GM23338 (cell line): ENCODE measurements at places on chromosomes 16 and 17. TPM values are rescaled to one million over a fixed set of nuclear protein-coding genes. Genes with fewer than 3 reads are reported as not detected.

CRYM gene
- total RNA-seq: 15.5 and 18.0 TPM in 2 replicates

FZD2 gene
- total RNA-seq: 7.6 and 14.8 TPM in 2 replicates

NT5M gene
- 10.6 and 14.7 TPM in 2 replicates for total RNA-seq

ITGAD gene
- not detected in 2 replicates for total RNA-seq

MOSMO gene
- total RNA-seq: 16.4 and 19.2 TPM in 2 replicates

RPRML gene
- 8.4 and 16.4 TPM in 2 replicates for total RNA-seq

ZNF267 gene
- total RNA-seq: 31.7 and 36.5 TPM in 2 replicates

CRYBA1 gene
- total RNA-seq: not detected in 2 replicates

- H3K27ac ChIP-seq: no peak overlapping the region
- H3K4me1 ChIP-seq: no peaks in the 10 kb centered on the region
- H3K36me3 ChIP-seq: no peaks in the 10 kb centered on the region
- DNase-seq: peak; percentile 66
- no peak overlapping the region for H3K4me3 ChIP-seq
Observed at GRCh38 chr17:37650419-37651003, 7.3 kb upstream of the DDX52 start.

DNA sequence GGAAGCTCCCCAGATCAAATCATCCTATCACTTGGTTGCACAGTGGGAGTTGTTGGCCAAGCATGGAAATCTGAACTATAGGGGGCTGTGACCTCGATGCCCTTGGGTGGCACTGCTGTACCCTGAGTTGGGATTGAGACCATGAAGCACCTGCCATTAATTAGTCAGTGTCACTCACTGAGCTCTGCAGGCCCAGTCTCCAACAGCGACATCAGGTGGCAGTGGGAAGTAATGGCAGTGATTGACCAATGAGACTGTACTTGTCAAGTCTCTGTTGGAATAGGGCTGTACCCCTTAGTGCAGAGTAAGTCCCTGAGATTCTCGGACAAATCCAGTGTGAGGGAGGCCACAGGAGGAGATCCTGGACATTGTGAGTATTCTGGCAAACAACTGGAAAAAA is 118.0 kb upstream of the RPL38 start:
- no peak overlapping the region for H3K4me3 ChIP-seq
- no peak overlapping the region for H3K27ac ChIP-seq
- no peaks in the 10 kb centered on the region for H3K27me3 ChIP-seq
- H3K4me1 ChIP-seq: no peaks in the 10 kb centered on the region

GRCh38 chr16:11349599-11350276 is 4.5 kb downstream of the RMI2 start:
- peaks cover 53% of the 10 kb centered on the region for H3K4me1 ChIP-seq
- DNase-seq: no peak
- no peak overlapping the region for H3K4me3 ChIP-seq
- peak overlapping the region; percentile 55; the same call in 1 of the 2 replicates for H3K27ac ChIP-seq

- peaks cover 36% of the 10 kb centered on the region for H3K27me3 ChIP-seq
- peaks cover 14% of the 10 kb centered on the region for H3K4me1 ChIP-seq
- H3K4me3 ChIP-seq: peak overlapping the region; percentile 88
- peak; percentile 77 for DNase-seq
- no peak overlapping the region for H3K27ac ChIP-seq
Observed at GRCh38 chr16:57091200-57091974, 996 bp upstream of the CPNE2 start.

DNA sequence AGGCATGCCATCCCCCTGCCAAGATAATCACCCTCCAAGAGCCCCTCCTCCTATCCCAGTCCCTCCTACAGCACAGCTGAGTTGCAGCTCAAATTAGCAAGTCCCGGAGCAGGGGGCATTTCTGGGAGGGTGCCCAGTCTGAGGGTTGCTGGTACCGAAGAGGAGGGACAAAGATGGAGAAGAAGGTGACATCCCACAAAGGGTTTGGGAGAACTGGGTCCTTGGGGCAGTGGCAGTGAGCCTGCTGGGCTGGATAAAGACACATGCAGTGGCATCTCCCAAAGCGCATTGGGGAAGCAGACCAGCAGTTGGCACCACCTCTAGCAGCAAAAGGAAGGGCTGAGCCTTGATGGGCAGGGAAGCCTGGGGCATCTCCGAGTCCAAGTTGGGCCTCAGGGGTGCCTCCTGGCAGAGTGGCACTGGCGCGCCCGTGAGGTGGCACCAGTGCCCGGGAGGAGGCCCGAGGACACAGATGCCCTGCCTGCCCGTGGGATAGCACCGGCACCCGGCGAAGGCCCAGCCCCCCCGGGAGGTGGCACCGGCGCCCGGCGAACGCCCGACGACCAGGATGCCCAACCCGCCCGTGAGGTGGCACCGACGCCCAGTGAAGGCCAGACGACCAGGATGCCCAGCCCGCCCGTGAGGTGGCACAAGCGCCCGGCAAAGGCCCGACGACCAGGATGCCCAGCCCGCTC is 622 bp downstream of the TOM1L2 start:
- H3K36me3 ChIP-seq: no peaks in the 10 kb centered on the region
- peaks cover 4% of the 10 kb centered on the region; the same call in 1 of the 2 replicates for H3K4me1 ChIP-seq
- peak overlapping the region; percentile 51 for H3K4me3 ChIP-seq
- no peak overlapping the region for H3K27ac ChIP-seq
- H3K27me3 ChIP-seq: no peaks in the 10 kb centered on the region

- no peaks in the 10 kb centered on the region; the same call in 1 of the 2 replicates for H3K36me3 ChIP-seq
- H3K4me1 ChIP-seq: no peaks in the 10 kb centered on the region; the same call in 1 of the 2 replicates
- no peak overlapping the region for H3K27ac ChIP-seq
- H3K4me3 ChIP-seq: no peak overlapping the region
- H3K27me3 ChIP-seq: no peaks in the 10 kb centered on the region
Observed at GRCh38 chr16:27722207-27722606, 172.3 kb downstream of the KATNIP start.

DNA sequence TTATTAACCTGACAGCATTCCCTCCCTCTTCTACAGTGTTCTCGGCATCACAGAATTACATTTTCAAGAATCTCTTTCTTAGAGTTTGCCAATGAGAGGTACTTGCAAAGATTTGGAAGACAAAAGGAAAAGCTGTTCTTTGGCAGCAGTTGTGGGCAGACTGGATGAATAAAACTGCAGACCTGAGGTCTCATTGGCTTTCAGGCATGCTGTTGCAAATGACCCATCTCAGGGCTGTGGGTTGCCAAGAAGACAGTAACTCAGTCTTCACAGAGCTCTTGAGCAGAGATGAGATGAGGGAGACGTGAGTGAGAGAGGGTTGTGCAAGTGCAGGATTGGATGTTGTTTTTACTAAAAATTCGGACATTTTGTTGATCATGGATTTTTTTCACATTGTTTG is 11.3 kb upstream of the USP31 start:
- no peak overlapping the region for H3K4me3 ChIP-seq
- H3K4me1 ChIP-seq: 0 out of 2 replicates have a peak, but pooled peaks cover 4% of the 10 kb centered on the region
- peak; percentile 39 for DNase-seq
- H3K27me3 ChIP-seq: no peaks in the 10 kb centered on the region
- H3K27ac ChIP-seq: no peak overlapping the region
- peaks cover 5% of the 10 kb centered on the region; the same call in 1 of the 2 replicates for H3K36me3 ChIP-seq

GRCh38 chr16:5490499-5490898 is 392.9 kb upstream of the EEF2KMT start:
- no peak overlapping the region for H3K27ac ChIP-seq
- peak; percentile 85 for DNase-seq
- H3K27me3 ChIP-seq: no peaks in the 10 kb centered on the region
- no peaks in the 10 kb centered on the region for H3K36me3 ChIP-seq
- H3K4me3 ChIP-seq: no peak overlapping the region

- H3K27ac ChIP-seq: no peak overlapping the region
- peaks cover 12% of the 10 kb centered on the region; the same call in 1 of the 2 replicates for H3K4me1 ChIP-seq
- peak; percentile 60 for DNase-seq
- no peaks in the 10 kb centered on the region for H3K36me3 ChIP-seq
- peak overlapping the region; percentile 70 for H3K4me3 ChIP-seq
Observed at GRCh38 chr17:1561420-1562175, 994 bp downstream of the PITPNA start.

DNA sequence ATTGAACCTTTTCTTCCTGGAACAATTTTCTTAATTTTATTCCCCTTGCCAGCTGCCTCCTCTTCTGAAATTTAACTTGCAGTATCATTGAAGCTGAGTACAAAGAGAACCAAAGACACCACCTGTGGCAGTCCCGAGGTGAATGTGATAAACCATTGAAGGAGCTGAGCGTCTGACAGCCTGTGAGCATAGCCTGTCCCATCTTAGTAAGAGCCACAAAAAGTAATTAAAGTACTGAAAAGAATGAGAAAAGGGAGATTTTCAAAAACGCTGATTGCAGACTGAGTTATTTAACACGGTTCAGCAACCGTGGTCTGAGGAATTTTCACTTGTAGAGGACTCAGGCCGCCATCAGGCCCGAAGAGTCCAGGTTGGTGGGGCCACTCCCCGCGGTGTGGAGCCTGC is 27.2 kb upstream of the ST6GALNAC1 start:
- no peaks in the 10 kb centered on the region for H3K36me3 ChIP-seq
- peak overlapping the region; percentile 49 for H3K4me3 ChIP-seq
- no peaks in the 10 kb centered on the region for H3K27me3 ChIP-seq

DNA sequence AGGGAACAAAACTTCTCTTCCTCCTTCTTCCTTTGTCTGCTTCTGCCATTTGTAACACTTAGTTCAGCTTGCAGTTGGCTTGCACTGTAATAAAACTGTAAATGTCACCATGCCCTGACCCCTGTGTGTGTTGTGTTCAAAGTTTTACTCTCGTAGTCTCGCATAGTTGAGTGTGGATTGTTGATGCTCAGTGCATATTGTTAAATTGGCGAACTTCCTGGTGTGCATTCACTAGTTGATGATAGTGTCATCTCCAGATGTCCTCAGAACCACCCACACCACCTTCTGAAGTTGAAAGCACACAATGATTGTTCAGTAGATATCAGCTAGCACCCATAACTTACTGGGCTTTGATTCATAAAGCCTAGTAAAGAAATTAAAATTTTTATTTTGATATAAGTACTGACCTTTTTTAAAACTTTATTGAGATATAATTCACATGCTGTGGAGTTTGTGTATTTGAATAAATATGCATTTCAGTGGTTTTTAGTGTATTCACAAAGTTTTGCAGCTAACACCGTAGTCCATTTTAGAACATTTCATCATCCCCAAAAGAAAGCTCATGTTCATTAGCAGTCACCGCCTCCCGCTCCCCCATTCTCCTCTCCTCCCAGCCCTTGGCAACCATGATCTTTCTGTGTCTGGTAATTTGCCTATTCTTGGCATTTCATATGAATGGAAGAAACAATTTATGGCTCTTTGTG is 25.0 kb downstream of the USP10 start:
- H3K4me3 ChIP-seq: peak overlapping the region; percentile 1; the same call in 1 of the 2 replicates
- no peaks in the 10 kb centered on the region for H3K27me3 ChIP-seq
- no peak for DNase-seq

DNA sequence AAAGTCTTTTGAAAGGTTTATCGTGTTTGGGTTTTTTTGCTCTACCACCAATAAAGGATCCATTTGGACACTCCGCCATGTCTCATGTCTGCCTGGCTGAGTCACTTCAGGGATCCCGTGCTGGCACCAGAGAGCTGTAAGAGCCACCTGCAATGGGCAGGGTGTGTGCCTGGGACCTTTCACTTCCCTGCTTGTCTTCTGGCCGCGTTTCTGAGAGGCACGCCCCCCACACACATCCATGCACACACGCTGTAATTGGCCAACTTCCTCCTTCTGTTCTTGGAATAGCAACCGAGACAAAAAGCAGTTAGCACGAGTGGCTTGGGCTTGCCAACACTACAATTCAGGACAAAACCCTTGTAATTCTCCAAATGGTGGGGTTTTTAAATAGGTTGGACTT is 9.8 kb upstream of the SOST start:
- no peak for DNase-seq
- no peaks in the 10 kb centered on the region for H3K4me1 ChIP-seq
- H3K4me3 ChIP-seq: no peak overlapping the region
- H3K27me3 ChIP-seq: no peaks in the 10 kb centered on the region
- 0 out of 2 replicates have a peak, but pooled peaks cover 3% of the 10 kb centered on the region for H3K36me3 ChIP-seq

DNA sequence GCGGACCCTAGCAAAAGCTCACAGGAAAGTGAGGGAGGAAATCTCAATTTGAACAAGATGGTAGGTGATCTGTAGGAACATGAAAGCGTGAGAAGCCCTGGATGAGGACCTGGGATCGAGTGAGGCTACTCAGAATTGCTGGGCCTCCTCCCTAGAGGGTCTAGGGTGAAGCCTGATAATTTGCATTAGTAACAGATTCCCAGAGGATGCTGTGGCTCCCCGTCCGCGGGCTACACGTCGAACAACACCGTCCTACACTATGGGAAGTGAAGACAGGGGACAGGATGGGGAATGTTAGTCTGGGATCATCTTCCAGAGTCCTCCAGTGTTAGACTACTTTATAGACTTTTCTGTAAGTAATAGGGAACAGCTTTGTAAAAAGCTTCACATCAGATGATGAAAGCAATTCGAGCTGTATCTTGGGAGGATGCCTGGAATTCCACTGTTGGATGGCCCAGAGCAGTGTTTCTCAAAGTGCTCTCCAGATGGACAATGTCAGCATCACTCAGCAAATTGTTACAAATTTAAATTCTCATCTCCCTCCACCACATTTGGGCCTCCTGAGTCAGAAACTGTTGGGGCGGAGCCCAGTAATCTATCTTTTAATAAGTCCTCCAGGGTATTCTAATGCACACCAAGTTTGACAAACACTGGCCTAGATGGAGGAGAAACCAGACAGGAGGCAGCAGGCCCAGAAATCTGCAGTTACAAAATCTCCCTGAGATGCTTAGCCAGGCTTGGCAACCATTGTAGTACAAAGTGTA is 6.5 kb downstream of the FNDC8 start:
- no peaks in the 10 kb centered on the region for H3K27me3 ChIP-seq
- H3K4me1 ChIP-seq: no peaks in the 10 kb centered on the region
- no peak for DNase-seq
- no peak overlapping the region for H3K4me3 ChIP-seq

GRCh38 chr17:72479113-72479512 is 358.3 kb downstream of the SOX9 start:
- H3K4me1 ChIP-seq: peaks cover 31% of the 10 kb centered on the region
- H3K36me3 ChIP-seq: no peaks in the 10 kb centered on the region
- no peaks in the 10 kb centered on the region for H3K27me3 ChIP-seq

DNA sequence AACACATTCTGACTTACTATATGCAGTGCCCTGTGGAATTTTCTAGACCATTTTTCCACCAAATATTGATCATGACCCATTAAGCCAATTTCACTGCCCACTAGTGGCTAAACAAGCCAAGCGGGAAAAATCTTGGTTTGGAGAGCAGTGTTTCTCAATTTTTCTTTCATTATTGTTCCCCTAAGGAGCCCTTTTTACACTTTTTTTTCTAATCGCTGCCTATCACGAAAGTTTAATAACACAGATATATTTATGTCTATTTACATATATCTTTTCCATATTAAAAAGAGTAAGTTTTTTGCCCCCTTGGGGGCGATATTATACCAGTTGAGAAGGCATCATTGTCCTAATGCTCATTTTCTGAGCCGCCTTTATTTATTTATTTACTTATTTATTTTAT is 10.8 kb upstream of the TLCD3B start:
- no peaks in the 10 kb centered on the region for H3K4me1 ChIP-seq
- H3K36me3 ChIP-seq: no peaks in the 10 kb centered on the region
- no peaks in the 10 kb centered on the region for H3K27me3 ChIP-seq
- no peak overlapping the region for H3K27ac ChIP-seq

DNA sequence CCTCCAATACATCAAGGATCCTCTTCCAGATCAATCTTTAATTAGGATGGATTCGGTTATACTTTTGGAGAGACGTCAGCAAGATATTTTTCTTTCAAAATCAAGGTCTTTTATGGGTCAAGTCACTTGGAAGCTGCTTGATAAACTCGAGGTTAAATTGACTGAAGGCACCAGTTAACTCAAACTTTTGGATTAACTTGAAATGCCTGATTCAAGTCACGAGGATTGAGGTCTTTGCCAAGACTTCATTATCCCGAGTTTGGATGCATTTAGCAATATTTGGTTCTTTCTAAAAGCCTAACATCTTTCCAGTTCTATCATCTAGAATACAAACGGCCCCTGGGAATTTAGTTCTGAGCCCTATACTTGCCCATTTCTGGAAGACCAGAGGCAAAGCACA is 82.9 kb downstream of the MYH11 start:
- no peak overlapping the region for H3K4me3 ChIP-seq
- no peak overlapping the region for H3K27ac ChIP-seq
- H3K27me3 ChIP-seq: no peaks in the 10 kb centered on the region
- no peaks in the 10 kb centered on the region for H3K36me3 ChIP-seq
- H3K4me1 ChIP-seq: no peaks in the 10 kb centered on the region
